ENCODE measurements at places on chromosomes 2 and 18.

DNA sequence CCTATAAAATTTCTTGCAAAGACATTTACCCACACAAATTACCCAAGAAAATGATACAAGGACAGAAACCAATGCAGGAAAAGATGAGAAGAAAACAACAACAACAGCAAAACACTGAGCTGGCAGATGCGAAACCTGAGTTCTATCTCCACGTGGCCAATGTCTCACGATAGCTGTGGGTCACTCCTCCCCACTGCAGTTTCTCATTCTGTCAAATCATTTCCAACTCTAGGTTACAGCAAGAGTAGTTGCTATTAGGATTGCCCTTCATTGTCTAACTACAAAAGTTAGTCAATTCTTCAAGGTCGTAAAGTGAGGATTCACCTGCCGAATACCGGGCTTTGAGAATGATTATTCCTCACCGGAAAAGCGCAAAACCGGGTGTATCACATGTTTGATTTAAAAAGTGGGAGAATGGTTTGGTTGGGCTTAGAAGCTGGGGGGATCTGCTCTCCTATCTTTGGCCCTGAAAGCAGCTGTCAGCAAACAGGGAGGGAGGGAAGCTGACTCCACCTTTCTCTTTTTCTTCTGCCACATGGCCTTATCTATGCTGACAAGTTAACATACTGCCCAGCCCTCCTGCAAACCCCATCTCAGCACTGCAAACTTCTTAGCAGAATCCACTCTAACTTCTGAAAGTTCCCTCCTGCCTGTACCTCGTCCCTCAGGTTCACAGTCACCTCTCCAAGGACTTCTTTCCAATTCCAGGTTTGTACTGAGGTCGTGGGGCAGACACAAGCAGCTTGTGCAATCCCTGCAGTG is 473.0 kb downstream of the SOX11 start:
- DNase-seq = no peak

GRCh38 chr2:178531168-178531567 is 50.9 kb downstream of the PLEKHA3 start:
- no peak for DNase-seq

- DNase-seq = no peak
These were observed 100.3 kb downstream of the CTIF start for GRCh38 chr18:48638896-48639771.

DNA sequence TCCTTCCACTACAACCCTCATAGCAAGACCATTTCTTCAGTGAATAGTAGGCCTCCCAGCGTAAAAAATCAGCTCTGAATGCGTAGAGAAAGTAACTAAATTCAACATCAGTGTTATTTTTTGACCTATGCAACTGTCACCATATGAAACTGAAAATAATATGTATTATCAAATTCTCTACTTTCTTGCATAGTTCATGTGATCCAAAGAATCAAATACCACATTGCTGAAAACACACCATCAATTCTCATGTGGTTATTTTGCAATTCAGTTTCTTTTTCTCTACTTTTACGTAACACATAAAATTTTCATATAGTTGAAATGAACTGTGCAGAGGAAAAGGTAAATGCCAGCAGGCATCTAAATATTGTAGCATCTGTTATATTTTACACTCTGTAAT is 208.5 kb upstream of the SPOPL start:
- DNase-seq = no peak

GRCh38 chr18:45275367-45276113 is 339.7 kb upstream of the SLC14A2 start:
- DNase-seq = no peak

- no peak for DNase-seq
These were observed 31.9 kb upstream of the AFTPH start for GRCh38 chr2:64492272-64492671.

GRCh38 chr2:129849559-129850160 is 129.8 kb upstream of the RAB6C start:
- DNase-seq = no peak

DNA sequence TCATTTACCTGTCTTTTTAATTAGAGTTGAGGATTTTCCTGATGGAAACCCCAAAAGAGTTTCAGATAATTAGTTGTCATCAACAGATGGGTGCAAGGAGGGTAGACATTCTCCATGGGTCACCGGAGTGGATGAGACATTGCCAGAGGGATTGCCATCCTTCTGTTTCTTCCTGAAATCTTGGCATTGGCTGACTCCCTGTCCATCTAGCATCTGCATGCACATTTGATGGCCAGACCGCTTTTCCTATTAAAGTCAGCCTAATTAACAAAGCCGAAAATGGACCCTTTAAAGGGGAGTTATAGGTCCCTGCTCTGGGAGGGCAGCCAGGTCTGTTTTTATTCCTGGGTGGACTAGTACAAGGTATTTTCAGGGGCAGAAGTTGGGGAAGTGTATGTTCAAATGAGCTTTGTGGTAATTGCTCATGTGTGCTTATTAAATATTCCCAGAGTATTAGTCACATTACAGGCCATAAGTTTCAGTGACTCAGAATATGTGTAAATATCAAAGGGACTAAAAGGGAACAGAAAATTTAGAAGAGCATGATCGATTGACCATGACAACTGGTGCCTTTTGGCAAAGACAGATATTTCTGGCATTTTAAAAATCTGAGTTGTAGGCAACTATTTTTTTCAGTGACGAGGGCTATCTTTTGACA is 209.8 kb downstream of the PHLPP1 start:
- DNase-seq = no peak

DNA sequence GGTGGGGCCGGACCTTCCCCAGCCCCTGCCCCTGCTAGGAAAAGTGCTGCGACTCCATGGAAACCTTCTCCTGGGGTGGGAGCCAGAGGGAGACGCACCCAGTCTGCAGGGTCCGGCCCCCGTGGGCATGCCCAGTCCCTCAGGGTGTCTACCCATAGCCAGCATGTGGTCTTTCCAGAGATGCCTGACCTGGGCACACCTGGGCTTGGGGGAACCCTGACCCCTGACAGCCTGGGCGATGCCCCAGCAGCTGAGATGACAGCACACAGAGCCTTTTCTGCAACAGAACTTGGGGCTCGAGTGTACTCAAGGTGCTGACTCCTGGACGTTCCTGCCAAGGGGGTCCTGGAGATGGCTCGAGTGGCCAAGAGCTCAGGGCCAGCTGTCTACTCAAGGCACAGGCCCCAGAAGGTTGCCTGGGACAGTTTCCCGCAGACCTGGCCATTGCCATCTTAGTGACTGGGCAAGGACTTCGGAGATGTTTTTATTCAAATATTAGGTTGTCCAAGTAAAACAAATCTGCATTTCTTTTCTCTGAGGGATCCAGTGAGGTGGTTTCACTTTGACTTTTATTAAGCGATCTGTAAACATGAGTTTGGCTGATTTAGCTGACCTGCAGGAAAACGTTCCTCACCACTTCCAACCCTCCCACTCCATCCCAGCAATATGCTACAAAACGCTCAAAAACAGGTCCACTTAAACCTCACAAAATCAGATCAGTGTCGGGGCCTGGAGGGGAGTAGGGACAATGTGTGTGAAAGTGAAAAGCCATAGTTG is 228.0 kb downstream of the EIPR1 start:
- no peak for DNase-seq

Measured in BE2C (cell line).